ENCODE measurements at places on chromosomes 7 and 10.

DNA sequence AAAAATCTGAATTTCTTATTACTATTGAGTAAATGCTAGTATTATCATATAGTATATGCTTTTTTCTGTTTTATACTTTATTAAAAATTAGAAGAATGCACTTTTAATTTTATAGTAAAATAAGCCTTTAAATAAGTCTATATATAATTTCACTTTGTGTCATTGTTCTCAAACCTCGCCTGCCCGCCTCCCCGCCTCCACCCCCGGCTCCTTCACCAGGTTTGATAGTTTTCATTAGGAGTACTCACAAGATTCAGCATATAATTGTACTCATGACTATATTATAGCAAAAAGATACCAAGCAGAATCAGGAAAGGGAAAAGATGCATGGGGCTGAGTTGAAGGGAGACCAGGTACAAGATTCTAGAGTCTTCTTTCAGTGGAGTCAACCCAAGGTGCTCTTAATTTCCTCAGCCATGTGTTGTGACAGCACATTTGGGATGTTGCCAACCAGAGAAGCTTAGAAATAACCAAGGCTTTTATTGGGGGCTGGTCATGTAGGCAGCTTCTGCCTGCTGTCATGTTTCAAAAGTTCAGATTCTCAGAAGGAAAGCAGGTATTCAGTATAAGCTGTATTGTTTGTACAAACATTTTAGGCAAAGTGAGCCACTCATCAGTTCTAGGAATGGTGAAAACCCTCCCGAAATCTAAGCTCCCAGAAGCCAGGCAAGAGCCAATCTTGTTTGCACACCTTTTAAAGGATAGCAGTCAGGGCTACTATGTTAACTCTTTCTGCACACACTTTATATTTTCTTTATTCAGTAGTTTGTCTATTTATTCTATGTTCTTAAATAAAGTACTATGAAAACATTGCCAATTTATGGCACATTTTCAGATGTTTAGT lies 12.3 kb downstream of the NHLRC2 start:
- no peak for DNase-seq

- no peak for DNase-seq
These were observed 114.0 kb upstream of the PLXDC2 start for GRCh38 chr10:19702215-19702614.

- DNase-seq: no peak
These were observed 63.6 kb upstream of the HGF start for GRCh38 chr7:81833401-81833800.

DNA sequence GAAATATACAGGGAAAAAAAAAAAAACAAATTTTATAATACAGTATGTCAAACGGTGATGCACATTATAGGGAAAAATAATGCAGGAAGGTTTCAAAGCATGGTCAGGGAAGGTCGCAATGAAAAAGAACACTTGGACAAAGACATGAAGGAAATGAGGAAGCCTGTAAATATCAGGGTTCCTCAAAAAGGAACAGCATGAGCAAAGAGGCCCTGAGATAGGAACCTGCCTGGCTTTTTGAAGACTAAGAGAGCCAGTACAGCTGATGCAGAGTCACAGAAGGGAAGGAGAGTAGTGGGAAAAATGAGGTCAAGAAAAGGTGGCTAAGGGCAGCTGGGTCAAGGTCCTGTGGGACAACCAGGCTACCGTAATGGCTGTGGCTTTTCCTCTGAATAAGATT lies 1.9 kb downstream of the VPS41 start:
- DNase-seq: no peak

GRCh38 chr10:72173619-72174296 lies 42.1 kb upstream of the ANAPC16 start:
- DNase-seq: no peak

DNA sequence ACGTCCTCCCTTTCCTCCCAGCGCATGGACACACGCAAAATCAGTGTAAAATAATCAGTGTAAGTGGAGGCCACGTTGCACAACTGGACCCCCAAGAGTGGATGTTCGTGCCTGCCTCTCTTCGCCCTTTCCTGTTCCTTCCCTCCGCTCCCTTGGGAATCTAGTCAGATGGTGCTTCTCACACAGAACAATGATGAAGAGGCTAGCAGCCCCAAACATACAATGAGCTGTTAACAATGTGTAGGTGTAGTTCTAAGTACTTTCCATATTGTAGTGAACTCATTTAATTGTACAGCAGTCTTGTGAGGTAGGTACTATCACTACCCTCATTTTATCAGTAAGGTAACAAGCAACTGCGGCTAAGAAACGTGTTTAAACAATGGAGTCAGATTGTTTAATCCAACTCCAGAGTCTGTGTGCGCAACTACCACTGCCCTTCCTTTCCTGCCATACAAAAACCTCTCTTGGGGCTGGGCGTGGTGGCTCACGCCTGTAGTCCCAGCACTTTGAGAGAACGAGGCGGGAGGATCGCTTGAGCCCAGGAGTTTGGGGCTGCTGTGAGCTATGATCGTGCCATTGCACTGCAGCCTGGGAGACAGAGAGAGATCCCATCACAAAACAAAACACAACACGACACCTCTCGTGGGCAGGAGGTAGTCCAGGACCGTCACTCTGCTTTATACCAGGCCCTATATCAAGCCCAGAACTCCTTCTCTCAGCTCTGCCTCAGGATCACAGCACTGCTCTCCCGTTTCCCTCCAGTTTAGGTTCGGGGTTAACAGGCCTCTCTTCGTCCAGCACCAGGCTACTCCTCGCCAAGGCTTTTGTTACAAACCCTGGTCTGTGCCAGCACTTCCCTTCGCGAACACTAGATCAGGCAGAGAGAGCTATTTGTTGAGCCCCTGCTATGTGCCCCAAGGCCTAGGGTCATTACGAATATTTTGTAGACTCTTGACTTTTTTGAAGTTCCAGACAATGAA lies 1.1 kb downstream of the FKBP9 start:
- no peak for DNase-seq

DNA sequence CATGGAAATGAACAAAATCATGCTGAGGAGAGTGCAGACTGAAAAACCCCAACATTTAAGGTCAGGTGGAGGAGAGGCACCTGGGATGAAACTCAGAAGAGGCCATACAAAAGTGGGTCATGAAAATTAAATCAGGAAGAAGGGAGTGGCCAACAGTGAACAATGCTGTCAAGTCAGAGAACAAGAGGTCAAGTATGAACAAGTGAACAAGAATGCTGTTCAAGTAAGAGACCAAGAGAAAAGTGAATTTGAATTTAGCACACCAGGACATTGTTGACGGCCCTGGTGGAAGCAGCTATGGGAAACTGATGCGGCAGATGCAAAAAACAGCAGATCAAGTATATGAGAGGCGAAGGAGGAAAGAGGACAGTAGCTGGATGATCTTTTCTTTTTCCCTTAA lies 7.9 kb downstream of the CEP41 start:
- DNase-seq: no peak

- DNase-seq: no peak
These were observed 280.5 kb downstream of the SFMBT2 start for GRCh38 chr10:7130191-7130911.

DNA sequence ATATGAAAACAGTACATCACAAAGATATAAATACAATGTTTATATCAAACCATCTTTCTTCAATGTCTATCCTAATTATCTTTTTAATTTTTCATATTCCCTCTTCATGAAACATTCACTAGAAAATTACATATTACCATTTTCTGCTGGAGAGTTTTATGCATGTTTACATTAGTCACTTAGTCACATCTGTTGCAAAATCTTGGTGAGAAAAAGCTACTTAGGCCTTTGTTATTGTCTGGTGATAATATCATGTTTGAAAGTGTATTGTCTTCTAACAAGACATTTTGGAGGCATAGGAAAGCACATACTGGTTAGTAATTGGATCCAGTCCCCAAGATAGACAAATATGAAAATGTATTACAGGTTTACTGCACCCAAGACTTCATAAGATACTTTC lies 163.6 kb downstream of the GNAI1 start:
- DNase-seq: no peak

GRCh38 chr10:97771055-97771891 lies 526 bp downstream of the SFRP5 start:
- DNase-seq: no peak

- DNase-seq: no peak
These were observed 172.2 kb downstream of the SLIT1 start for GRCh38 chr10:97013568-97013967.

- no peak for DNase-seq
These were observed 17.6 kb downstream of the ASB13 start for GRCh38 chr10:5648494-5649457.

DNA sequence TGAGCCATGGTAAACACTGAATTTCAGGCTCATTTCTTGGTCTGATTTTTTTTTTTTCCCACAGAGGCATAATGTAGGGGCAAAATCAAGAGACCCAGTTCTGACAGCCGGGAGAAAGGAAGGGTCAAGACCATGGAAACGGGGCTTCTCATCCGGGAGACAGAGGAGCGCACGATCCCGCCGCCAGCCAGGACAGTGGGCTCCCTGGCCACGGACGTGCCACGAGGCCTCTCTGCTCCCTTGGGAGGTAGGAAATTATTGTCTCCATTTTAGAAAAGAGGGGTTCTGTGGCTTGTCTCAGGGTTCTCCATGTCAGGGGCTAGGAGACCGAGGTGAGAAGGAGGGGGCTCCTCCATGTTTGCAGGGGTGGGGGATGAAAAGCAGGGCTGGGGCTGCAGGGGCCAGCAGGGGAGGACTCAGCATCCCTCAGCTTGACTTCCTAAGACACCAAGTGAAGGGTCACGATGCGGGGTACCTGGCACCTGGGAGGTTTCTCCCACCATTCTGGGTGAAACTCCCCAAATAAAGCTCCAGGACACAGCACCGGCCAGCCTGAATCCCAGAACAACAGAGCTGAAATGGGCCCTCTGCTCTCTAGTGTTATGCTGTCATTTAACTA lies 37.6 kb downstream of the PPIF start:
- no peak for DNase-seq

DNA sequence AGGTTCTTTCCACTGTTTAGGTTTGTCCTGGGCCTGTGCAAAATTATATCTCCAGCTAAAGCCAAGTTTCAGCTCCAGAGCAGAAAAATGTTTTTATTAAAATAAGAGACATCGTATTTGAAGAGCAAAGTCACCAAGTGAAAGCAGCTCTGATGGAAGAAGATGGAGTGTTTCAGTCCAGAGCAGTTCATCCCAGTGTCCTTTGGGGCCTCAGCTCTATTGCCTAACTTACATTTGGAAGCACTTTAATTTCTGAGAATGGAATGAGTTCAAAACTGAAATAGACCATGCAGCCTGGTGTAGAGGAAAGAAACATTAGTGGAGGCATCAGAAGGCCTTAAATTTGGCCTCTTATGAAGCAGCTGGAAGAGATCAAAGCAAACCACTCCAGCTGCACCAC lies 545.2 kb downstream of the SORCS1 start:
- no peak for DNase-seq

DNA sequence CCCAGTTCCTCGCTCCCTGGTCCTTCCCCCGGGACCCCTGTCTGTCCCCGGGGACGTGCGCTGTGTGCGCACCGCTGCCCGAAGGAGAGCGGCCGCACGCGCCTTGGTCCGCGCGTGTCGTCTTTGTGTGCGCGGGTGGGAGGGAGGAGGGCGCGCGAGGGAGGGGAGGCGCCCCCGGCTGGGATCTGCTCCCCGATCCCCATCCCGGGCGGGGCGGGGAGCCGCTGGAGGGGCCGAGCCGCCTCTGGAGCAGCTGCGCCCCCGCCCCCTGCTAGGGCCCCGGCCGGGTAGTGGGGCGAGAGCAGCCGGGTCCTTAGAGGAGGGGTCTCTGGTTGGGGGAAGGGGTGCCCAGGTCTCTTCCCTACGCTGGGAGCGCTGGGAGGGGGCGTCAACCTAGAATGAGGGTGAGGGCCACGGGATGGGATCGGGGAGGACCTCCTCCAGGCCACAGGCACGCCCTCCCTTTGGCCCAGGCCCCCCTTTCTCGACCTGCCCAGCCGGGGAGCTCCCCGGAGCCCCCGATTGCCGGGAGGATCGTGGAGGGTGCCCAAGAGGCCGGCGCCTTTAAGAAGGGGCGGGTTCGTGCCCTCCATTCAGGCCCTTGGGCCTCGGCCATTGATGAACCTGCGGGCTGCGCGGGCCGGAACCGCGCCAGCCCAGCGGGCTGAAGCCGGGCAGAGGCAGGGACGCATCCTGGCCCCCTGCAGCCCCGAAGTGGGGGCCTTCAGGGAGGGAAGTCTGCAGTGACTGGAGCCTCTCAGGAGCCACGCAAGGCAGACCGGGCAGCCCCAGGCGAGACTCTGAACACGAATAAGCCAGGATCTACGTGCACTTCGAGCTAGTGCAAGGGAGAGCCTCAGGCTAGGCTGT lies 678 bp downstream of the SH2B2 start:
- DNase-seq: no peak

DNA sequence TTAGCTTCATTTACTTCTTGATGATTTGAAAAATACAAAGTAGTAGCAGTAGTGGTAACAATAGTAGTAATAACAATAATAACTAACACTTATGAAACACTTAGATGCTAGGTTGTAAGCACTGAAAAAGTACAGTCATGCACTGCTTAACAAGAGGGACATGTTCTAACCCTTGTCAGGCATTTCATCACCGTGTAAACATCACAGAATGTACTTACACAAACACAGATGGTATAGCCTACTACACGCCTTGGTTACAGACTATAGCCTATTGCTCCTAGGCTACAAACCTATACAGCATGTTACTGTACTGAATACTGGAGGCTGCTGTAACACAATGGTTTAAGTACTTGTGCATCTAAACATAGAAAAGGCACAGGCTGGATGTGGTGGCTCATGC lies 60.6 kb downstream of the PUS7 start:
- DNase-seq: no peak

DNA sequence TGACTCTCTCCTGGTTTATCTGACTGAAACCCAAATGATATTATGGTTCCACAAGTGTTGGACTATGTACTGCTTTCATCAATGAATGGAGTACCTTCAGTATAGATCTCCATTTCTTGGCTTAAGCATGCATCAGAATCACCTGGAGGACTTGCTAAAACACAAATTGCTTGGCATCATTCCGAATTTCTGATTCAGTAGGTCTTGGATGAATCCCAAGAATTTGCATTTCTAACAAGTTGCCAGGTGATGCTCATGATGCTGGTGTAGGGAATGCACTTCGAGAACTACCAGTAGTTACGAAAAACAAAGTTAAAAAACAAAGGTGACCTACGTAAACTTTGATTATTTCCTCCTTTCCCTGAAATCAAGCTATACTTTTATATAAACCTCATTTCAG lies 119.0 kb upstream of the FEZF1 start:
- no peak for DNase-seq

DNA sequence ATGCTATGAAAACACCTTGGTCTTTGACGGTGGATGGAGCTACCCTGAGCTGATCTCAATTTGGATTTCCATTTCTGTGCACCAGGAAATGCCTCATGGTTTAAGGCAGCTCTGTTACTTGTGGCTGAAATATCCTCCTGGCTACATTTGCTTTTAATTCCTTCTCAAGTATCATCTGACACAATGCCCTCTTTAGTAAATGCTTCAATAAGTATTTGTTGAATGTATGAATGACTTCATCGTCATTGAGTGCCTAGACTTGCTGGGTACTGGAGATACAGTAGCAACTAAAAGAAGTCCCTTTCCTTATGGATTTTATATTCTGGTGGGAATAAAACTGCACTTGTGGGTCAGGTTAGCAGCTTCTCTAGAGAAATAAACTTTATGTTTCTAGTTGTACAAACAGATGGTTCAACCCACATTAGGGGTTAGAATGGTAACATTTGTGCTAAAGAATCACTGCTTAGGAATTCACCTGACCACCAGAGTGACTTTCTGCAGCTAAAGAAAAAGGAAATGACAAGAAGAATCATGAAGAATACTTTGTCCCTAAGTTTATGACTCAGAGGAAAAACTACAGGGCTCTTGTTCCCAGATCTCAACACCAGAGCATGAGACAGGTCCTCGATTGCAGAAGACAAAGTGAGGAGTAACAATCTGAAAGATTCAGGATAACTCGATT lies 21.8 kb upstream of the SMNDC1 start:
- DNase-seq: no peak
